ENCODE measurements at places on chromosomes 5 and 9.

GRCh38 chr5:169628892-169629291, 8.2 kb upstream of the DOCK2 start:
- DNase-seq, result no peak

GRCh38 chr9:33459115-33459514, 11.7 kb upstream of the AQP3 start:
- no peak for DNase-seq

DNA sequence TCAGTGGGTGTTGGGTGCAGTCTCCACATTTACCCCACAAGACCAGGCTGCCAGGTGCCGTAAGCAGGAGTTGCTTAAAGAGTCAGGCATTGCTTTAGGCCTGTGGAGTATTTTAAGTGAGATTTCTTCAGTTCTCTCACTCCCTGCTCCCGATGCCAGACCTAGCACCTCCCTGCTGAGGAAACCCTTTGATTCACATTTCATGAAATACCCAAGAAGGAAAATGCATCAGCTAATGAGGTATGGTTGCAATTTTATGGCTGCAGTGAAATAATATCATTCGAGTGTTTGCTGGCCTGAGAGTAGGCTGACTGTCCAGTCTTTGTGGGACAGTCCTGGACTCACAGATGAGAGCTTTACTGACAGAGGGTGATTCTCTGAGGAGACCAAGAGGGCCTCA, 67.4 kb upstream of the CTSL start:
- no peak for DNase-seq

DNA sequence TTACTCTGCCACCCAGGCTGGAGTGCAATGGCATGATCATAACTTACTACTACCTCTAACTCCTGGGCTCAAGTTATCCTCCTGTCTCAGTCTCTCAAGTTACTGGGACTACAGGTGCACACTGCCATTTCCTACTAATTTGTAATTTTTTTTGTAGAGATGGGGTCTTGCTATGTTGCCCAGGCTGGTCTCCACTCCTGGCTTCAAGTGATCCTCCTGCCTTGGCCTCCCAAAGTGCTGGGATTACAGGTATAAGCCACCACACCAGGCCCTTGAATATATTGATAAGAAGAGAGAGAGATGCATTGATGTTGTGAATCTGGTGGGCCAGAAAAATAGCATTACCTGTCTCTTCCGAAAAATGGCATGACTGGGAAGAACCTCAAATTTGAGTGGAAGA, 21.0 kb upstream of the RCL1 start:
- no peak for DNase-seq

DNA sequence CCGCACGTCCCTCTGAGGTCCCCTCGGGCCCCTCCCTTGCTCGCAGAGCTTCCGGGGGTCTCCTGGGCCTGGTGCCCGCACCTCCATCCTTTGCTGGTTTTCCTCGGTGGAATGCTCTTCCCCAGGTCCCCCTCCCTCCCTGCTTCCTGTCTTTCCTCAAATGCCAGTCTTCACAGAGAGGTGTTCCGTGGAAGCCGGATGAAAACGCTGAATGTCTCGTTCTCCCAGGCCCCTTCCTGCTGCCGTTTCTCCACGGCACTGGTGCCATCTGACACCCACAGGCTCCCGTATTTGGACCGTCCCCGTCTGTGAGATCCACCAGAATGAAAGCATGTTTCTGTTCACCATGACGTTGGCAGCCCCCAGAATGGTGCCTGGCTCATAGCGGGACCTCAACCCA, 4.1 kb downstream of the OR2V1 start:
- no peak for DNase-seq

- DNase-seq, result peak; percentile 55
Measured at GRCh38 chr5:43040287-43041098, at the start of gene ANXA2R. ANXA2R (minus strand) TSS chr5:43040319; CDS start chr5:43040046, 273 bp downstream.

DNA sequence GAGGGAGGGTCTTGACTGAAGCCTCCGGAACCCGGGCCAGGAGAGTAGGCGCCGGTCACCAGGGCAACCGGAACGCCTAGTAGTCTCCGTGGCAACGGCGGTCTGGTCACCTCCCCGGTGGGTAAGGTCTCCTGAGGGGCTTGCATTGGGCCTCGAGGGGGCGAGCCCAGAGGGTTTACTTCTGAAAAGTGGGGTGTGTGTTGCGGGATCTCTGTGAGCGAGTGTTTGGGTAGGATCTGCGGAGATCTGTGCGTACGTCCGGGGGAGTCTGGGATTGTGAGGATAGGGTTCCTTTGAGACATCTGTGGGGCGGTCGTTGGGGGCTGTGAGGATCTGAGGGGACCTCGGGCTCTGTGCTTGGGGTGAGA, at the start of gene FAM221B:
FAM221B (minus strand) TSS at position 17 of the 368 bp plus-strand sequence. CDS start 2,571 bp downstream, outside the sequence.
- no peak for DNase-seq

GRCh38 chr5:652773-653350, 40.3 kb downstream of the TPPP start:
- no peak for DNase-seq

DNA sequence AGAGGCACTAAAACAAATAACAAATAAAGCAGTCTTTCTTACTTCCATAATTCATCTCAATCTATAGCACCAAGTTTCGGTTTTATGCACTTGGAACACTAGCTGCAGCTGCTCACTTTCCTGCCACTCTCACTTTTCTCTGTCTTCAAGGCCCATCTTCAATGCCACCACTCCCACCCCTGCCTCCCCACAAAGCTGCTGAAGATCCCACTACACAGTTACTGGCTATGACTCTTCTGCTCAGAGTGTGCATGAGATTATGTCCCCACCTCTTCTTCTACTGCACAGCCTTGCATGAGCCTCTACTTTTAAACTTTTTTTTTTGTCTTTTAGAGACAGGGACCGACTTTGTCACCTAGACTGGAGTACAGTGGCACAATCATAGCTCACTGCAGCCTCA, 77.4 kb downstream of the SAXO1 start:
- no peak for DNase-seq

- DNase-seq, result no peak
Measured at GRCh38 chr9:21710548-21711191, 91.8 kb upstream of the MTAP start.

- DNase-seq, result no peak
Measured at GRCh38 chr9:136120438-136120844, 1.8 kb upstream of the TMEM250 start.

GRCh38 chr5:76579166-76579937, 43.9 kb downstream of the F2RL2 start:
- DNase-seq, result no peak

GRCh38 chr5:140340605-140341121, 5.7 kb downstream of the HBEGF start:
- DNase-seq, result no peak

DNA sequence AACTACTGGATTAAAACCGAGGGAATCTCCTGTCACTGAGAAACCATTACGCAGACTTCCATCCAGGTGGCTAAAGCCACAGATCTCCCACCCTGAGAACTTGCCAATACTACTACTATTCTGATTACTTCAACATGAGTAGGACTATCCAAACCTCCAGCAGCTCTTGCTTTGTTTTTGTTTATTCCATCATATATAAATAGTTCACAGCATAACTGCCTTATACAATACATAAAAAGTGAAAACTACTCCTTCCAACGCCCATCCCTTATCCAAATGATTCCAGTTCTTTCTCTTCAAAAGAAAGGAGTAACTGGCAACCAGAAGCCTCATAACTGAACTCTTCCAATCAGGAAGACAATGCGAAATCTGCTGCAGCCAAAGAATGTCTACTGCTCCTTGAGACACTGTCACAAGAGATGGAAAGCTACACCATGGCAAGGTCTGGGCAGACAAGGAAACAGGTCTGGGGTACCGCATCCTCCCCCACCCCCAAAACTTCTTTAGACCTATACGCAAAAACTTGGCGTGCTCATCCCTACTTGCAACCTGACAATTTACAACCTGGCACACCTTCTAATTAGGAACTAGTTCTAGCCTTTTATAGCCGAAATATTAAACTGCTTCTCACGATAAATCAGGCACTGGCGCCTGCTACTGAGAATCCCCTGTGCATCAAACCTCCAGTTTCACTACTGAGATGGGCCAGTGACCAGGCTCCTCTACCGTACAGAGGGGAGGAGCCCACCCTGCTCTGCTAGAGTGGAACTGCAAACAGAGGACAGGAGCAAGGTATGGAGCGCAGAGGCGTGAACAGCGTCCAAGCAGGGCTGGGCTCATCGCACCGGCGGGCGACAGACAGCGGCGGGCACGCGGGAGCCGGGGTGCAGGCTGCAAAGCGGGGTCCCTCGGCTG, 986 bp downstream of the PLPP1 start:
- DNase-seq, result no peak

- DNase-seq, result no peak
Measured at GRCh38 chr5:96942911-96943310, 7.0 kb downstream of the LNPEP start.

DNA sequence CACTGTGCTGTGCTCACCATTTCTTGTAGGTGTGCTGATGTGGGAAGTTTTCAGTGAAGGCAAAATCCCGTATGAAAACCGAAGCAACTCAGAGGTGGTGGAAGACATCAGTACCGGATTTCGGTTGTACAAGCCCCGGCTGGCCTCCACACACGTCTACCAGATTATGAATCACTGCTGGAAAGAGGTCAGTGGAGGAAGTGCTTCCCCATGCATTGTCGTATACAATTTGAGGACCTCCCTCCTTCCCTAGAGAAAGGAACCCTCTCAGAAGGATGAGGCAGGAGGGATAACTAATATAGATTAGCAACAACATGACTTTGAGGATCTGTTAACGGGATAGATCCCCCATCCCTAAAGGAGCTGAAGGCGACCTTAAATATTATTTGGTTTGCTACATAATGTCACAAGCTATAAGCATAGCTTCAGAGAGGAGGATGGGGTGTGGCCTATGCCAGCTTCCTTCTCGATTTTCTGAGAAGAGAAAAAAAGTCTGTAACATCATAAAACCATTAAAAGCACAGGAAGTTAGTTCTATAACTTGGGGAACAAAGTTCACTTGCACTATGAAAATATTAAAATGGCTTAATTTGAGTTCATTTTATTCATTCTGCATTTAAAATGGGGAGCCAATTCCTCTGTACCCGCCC, 17.0 kb upstream of the CYFIP2 start:
- DNase-seq, result no peak

GRCh38 chr9:128838338-128838737, 8.7 kb upstream of the SPOUT1 start:
- DNase-seq, result no peak

DNA sequence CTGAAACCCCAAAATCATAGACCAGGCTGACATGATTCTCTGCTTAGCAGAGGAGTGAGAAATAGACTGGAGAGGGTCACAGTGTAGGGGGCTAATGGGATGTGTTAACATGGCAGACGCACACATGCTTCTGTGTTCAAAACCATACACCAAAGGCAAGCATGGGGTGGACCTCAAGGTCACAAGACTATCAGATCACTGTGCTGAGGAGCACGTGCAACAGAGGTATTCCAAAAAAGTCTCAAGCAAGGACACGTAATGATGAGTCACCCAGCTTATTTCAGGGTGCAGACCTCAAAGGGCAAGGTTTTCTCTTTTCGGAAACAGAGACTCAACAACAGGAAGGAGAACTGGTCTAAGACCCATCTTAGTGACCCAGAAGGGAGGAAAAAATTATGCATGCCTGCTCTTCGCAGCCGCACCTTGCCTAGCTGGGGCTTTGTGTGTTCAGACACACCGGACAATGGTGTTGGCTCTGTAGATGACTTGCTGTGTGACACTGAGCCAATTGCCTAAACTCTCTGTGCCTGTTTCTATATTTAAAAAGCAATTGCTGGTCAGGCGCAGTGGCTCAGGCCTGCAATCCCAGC, 20.3 kb downstream of the WHRN start:
- no peak for DNase-seq

- DNase-seq, result no peak
Measured at GRCh38 chr5:145991044-145991575, 54.7 kb downstream of the SH3RF2 start.

- DNase-seq, result no peak
Measured at GRCh38 chr5:56757077-56757476, 58.3 kb upstream of the MAP3K1 start.

DNA sequence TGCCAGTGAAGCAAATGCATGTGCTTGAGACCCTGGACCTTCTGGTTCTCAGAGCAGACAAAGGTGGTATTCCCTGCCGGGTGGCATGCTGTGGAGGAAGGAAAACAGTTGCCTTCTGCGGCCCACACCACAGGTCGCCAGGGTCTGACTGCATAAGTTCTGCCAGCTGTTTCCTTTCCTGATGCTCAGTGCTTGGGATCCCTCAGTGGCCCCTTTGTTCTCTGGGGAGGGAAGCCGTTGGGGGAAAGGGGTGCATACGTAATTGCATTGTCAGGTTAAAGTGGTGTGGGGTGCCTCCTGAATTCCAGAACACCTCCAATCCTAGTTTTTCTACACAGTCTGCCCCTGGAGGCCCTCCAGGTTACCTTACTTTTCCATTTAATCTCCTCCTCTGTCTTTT, 43.1 kb upstream of the SLC2A8 start:
- DNase-seq, result no peak

DNA sequence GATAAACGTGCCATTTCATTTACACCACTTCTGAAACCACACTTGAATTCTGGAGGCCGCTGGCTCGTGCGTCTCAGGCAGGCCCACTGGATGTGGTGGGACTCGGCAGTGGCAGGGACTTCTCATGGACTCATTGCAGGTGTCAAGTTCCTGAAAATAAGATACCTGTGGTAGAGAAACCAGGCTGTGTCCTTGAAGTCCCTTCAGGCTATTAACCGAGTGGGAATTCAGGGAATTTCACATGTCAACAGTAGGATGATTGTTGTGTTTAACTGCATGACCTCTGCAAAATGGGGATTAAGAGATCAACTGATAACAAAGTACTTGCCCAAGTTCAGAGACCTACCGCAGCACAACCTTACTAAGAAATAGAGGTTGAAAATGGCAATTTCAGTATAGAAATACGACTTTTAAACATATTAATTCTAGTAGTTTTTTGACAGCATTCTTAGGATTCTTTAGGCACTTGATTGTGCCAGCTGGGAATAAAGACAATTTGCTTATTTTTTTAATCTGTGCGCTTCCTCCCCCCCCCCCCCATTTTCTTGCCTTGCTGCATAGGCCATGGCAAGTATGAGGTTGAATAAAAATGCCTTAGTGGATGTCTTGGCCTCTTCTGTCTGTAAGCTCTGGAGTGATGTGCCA, 26.8 kb downstream of the TRIP13 start:
- no peak for DNase-seq

DNA sequence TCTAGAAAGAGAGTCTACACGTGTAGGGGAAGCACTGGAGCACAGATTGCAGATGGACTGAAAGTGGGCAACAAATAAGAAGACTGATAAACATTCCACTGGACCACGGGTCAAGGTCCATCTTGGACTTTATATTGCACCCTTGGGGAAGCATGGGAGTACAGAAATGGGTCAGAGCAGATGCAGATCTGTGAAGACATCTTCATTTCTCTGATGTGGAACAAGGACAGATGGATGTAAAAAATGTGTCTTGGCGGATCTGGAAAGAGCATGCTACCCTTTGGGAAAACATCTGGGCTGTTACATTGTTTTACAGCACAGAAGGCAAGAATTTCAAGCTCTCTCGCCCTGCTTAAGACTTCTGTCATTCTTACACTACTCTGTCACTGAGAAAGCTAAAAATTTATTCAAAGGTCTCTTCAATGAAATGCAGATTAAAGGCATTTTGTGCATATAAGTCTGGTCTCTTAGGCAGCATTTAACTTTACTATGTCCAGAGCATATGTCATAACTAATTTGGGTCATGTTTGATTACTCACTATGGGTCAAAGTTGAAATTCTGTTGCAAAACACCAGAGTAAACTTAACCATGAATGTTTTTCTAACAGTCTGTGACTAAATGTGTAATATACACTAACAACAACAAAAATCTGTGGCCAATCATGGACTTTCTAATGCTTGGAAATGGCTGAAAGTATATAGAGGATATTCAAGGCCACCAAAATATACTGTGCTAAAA, 756.4 kb upstream of the DMAC1 start:
- no peak for DNase-seq
